SK-N-SH (cell line): ENCODE measurements at places on chromosomes 3 and 15.
A peak's percentile ranks its signal among the peaks of the same experiment; 100 is the strongest.

GRCh38 chr15:79562403-79562815 lies 130.3 kb downstream of the MINAR1 start:
- DNase-seq = no peak

GRCh38 chr15:90000186-90001001 lies 730 bp upstream of the ZNF710 start:
- peak; percentile 64 for DNase-seq

DNA sequence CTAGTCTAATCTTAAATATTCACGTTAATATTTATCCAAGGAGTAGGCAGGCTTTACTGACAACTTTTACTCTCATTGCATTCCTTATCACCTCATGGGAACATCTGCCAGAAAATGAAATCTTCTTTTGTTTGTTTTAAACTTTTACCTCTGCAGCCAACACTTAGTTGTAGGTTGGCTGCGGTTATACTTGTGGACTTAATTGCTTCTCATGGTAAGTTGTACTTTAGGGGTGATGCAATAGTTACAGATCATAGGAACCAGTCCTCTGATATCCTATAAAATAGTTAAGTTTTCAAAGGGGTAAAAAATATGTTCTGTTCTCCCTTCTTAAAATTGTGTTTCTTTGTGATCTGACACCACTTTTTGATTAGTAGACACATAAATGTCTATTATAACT lies 321.9 kb downstream of the ZPLD1 start:
- DNase-seq = no peak

- DNase-seq = no peak
These were observed 41.8 kb upstream of the CHRNB4 start for GRCh38 chr15:78682693-78683410.

- no peak for DNase-seq
These were observed 29.6 kb upstream of the CP start for GRCh38 chr3:149251186-149251585.

DNA sequence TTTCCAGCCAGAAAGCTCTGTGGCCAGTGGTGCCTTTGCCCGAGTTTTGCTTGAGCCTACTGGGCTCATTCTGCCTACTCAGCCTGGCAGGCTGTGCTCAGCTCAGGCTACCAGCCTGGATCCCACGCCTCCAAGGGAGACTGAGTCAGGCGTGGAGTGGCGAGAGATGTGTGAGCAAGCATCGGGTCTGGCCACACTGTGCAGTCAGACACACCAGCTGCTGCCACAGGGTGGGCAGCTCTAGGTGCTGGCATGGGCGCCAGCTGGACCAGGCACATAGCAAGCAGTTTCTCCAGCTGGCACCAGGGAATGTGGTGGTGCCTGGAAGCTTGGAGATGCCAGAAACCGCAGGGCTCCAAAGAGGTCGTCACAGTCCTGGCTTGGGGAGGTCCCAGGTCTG lies 498.5 kb upstream of the CNTN4 start:
- no peak for DNase-seq

GRCh38 chr3:172203522-172204258 lies 164.3 kb downstream of the FNDC3B start:
- DNase-seq = no peak

- no peak for DNase-seq
These were observed 421.6 kb upstream of the CBLB start for GRCh38 chr3:106290304-106290997.

- no peak for DNase-seq
These were observed 694.3 kb downstream of the NTRK3 start for GRCh38 chr15:87562203-87562602.

GRCh38 chr3:2851361-2851760 lies 258.8 kb downstream of the IL5RA start:
- no peak for DNase-seq

GRCh38 chr15:54854667-54855066 lies 342.1 kb downstream of the RSL24D1 start:
- no peak for DNase-seq

DNA sequence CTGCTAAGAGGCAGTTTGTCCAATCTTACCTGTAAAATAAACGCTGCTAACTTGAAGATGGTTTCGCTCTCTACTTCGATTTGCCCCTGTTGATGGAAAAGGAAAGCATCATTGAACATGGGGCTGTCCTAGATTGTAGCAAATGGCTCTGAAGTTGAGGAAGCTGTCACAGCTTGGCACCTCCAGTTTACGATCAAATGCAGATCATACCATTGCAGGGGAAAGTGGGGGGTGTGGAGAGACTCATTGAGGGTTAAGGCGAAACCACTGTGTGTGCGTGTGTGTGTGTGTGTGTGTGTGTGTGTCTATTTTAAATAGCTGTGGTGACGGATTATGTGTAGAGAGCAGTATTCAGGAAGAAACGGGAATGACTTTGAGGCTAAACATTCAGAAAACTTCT lies 127.6 kb upstream of the LMOD3 start:
- no peak for DNase-seq

- DNase-seq = peak; percentile 39
These were observed 3.3 kb upstream of the IL17RC start for GRCh38 chr3:9913601-9914000.

DNA sequence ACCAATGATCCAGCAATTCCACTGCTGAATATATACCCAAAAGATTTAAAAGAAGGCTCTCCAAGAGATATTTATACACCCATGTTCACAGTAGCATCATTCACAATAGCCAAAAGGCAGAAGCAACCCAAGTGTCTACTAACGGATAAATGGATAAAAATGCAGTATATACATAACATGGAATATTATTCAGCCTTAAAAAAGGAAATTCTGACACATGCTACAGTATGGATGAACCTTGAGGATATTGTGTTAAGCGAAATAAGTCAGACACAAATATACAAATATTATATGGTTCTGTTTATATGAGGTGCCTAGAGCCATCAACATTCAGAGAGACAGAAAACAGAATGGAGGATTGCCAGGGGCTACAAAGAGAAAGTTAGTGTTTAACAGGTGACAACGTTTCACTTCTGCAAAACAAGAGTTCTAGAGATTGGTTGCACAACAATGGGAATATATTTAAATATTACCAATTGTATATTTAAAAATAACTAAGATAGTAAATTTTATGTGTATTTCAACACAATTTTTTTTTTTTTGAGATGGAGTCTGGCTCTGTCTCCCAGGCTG lies 69.4 kb downstream of the STAG1 start:
- no peak for DNase-seq

- DNase-seq = no peak
These were observed 57.9 kb downstream of the ARHGAP31 start for GRCh38 chr3:119352034-119352609.

- DNase-seq = no peak
These were observed 22.6 kb upstream of the ANO10 start for GRCh38 chr3:43644443-43644842.

- DNase-seq = no peak
These were observed 41.6 kb downstream of the USF3 start for GRCh38 chr3:113654851-113655250.

DNA sequence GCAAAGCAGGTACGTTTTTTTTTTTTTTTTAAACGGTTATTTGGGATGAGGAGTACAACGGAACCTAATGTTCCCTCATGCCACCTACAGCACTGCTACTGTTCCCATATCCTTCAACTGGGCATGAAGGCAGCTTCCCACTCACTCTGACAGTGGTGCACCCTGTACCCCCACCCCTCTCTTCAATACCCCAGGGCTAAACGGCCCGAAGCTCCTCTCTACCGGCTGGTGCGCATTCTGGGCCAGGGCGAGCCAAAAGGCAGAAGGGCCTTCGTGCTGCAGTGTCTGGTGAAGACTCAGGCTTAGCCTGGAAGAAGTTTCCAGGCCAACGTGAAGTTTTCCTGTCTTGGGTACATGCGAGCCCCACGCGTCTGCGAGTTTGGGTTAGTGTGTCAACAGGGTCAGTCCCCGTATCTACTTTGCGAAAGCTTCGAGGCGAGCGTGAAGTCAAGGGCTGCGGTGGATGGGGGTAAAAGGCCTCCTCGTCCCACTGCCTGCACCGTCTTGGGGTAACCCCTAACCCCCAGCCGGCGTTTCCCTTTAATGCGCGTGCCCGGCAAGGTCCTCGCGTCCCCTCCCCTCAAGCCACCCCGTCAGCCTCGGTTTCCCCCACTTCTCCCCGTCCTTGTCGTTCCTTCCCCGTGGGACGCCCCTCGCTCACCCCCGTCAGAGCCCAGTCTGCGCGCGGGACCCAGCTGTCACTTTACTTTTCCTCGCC lies 765 bp upstream of the UBE2E2 start:
- no peak for DNase-seq

DNA sequence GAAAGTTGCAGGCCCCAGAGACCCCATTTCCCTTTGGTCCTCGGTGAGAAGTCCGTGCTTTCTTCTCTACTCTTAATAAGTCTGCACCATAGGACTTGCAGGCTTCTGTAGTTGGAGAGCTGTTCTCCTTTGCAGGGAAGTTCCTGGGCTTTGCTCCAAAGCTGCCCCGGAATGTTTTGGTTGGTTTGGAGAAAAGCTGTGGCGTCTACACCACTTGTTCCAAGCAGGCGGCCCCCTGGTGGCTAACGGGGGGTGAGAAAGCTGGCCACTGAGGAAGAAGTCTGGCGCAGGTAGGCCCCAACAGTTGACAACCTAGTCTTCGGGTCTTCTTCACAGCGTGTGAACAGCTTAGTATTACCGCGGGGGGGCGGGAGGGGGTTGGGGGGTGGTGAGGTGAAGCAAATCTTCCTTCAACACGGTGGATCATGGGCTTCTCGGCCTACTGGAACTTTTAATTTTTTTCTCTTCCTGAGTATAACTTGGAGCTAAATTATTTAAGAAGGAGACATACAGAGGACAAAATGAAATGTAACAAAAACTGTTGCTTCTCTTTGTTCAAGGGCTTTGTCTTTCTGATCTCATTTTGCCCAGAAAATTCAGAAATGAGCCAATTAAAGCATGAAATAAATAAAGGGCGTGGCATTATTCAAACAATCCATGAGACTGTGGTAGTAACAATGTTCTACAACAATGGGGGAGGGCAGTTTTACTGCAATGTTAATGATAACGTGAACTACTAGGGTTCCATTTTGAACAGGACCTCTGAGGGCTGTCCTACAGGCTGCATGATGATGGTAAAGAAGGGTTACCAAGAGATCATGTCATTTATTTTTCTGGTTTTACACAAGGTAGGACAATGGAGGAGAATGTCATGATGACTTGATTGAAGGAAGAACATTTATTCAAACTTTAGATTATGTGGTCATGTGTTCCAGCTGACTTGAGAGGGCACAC lies 2.2 kb upstream of the THRB start:
- DNase-seq = peak; percentile 63

DNA sequence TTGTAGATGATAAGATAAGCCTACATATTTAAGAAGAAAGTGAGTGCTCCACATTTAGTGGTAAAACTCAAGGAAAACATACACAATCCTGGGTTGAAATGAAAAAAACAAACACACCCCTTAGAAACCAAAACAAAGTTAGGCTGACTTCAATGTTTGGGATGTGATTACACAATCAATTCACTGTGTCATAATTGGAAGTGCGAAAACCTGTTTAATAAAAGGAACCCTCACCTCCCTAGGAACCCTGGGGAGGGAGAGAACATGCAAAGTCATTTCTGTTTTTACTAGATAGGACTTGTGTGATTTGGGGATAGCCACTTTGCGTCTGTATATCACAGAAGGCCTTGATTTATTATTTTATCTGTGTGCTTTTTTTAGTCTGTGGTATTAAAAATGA lies 275.0 kb downstream of the NFKBIZ start:
- DNase-seq = no peak

GRCh38 chr15:56774356-56774755 lies 41.0 kb upstream of the ZNF280D start:
- no peak for DNase-seq

DNA sequence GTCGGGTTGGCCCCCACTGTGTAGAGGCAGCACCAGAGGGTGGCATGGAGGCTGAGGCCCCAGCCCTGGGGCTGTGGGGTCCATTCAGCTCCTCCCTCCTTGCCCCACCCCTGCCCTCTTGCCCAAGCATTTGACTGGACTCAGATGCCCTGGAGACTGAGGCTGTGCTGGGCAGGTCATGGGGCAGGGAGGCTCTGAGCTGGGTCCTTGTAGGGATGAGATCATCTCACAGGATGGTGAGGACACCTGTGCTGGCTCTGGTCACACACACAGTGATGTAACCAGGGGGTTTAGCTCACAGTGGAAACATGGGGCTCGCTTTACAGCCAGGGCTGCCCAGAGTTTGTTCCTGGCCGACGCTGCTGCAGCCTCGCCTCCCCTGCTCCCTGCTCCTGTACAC lies 17.8 kb downstream of the ALPK3 start:
- no peak for DNase-seq

DNA sequence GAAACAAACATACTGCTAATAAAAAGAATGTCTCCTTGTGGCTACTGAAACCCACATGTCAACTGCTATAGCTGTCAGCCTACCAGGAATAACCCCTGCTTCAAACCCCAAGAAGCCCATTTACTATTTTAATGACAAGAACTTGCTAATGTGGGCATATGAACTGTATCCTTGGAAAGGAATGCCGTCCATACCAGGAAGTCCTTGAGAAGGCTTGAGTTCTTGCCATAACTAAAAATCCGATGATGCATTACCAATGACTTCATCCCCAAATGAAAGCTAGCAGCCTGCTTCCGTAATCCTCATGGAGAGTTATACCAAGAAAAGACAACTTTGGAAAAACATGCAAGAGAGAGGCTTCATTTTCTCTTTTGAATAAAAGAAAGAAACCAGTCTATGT lies 34.8 kb downstream of the MINDY4B start:
- no peak for DNase-seq

DNA sequence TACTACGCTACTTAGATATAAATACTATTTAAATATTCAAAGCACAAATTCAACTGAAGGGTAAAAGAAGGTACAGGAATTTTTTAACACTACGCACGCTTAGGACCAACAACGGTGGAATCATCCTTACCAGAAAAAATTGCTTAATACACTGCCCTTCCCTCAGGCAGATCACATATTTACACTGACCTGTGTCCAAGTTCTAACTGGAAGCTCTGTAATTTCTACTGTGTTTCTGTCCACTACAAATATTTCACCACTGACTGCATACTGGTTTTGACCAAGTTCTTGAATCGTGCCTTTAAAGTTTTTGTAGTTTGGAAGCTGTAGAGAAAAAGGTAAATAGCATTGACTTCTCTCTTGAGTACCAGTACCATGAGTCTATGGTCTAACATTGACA lies 44.2 kb downstream of the TOP2B start:
- DNase-seq = no peak

DNA sequence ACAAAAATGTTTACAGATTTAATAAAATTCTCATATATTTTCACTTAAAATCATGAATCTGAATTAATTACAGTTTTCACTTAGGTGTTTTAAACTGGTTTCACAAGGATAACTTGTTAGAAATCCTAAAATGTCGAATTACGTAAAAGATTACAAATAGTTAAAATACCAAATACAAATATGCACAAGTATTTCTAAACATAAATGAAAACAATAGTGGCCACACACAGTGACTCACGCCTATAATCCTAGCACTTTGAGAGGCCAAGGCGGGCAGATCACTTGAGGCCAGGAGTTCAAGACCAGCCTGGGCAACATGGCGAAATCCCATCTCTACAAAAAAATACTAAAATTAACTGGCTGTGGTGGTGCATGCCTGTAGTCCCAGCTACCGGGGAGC lies 10.9 kb upstream of the TBL1XR1 start:
- DNase-seq = no peak

GRCh38 chr3:173098959-173099358 lies 42.1 kb downstream of the SPATA16 start:
- DNase-seq = no peak

GRCh38 chr3:119912220-119912619 lies 130.3 kb downstream of the NR1I2 start:
- no peak for DNase-seq
